ENCODE measurements at places on chromosomes 2 and 18.

- DNase-seq: no peak
Observed at GRCh38 chr2:58852243-58852642, 611.1 kb upstream of the FANCL start.

GRCh38 chr2:20073460-20073859 lies 22.0 kb upstream of the LAPTM4A start:
- no peak for DNase-seq

DNA sequence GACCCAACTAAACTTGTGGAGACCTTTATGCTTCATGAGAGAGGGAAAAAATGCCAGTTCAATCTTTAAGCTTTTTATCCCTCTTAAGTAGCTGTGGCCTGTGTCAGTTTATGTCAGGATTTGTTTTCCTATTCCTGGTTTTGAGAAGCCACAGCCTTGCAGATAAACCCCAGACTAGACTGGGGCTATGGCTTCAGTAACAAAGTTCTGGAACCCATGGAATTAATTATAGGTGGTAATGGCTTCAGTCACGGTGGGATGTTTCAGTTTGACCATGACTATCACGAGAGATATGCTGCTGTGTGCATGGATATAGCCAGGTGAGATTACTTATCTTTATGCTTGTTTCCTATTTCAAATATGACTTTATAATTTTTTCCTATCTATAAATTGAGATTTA lies 134.8 kb downstream of the RAPGEF4 start:
- no peak for DNase-seq

GRCh38 chr2:239381709-239382134 lies 19.1 kb downstream of the HDAC4 start:
- no peak for DNase-seq

DNA sequence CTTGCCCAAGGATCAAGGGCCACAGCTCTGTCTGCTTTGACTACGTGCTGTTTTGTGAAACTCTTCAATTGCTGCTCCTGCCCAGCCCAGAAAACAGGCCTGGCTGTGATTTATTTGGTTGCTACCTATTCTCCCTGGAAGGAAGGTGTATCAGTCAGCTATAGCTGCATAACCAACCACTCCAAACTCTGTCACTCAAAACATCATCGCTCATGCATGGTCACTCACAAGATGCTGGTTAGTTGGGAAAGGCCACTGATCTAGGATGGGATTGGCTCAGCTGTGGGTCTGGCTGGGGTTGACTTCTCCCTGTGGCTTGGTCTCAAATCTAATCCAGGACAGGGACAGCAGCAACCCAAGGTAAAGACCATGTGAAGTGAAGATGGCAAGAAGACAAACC lies 14.6 kb downstream of the TEX51 start:
- DNase-seq: no peak
